Activated CD4-positive, alpha-beta T cell treated with anti-CD3 and anti-CD28 coated beads, Interleukin-2, amount 10 ng/mL, durations not matched to agents 24 days and 14 days (primary cell): ENCODE measurements at places on chromosomes 4 and X. TPM values are rescaled to one million over a fixed set of nuclear protein-coding genes. Genes with fewer than 3 reads are reported as not detected.
A peak's percentile ranks its signal among the peaks of the same experiment; 100 is the strongest.

- H3K27ac ChIP-seq: no peak overlapping the region
- H3K36me3 ChIP-seq: no peaks in the 10 kb centered on the region
- no peak overlapping the region for H3K4me3 ChIP-seq
- DNase-seq: no peak
Observed at GRCh38 chrX:45198301-45198700, 2.4 kb downstream of the DIPK2B start.

DNA sequence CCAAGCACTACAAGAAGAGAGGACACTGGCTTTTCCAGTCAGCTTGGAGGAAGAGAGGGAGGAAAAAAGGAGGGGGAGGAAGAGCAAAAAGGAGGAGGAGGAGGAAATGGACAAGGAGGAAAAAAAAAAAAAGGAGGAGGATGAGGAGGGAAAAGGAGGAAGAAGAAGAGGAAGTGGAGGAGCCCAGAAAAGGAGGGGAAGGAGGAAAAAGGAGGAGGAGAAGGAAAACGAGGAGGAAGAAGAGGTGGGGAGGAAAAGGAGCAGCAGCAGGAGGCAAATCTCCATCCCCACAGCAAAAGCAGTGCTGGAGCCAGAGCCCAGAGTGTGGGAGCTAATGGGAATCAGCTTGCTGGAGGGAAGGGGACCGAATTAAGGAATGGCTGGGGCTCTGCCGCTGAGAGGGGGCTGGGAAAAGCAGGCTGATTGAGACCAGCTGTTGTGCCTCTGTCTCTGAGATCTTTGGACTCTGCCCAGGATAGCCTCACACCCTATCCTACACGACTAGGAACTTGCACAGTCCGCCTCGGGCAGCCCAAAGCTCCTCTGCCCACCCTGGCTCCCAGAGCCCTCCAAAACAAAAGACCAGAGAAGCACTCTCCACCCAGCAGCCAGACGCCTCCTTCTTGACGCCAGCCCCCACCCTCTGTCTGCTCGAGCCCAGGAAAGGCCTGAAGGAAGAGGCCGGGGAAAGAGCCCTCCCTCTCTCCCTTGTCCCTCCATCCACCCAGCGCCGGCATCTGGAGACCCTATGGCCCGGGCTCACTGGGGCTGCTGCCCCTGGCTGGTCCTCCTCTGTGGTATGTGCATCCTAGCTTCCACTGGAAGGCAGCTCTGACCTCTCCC lies at the start of gene XPNPEP2:
Gene XPNPEP2 (plus strand): TSS at position 514 of the 843 bp plus-strand sequence. CDS start 235 bp downstream, at position 749.
- no peaks in the 10 kb centered on the region for H3K27me3 ChIP-seq
- peak within 1 kb of the TSS; percentile 23 for H3K4me3 ChIP-seq
- no peaks in the 10 kb centered on the region for H3K36me3 ChIP-seq
- H3K27ac ChIP-seq: peak within 1 kb of the TSS; percentile 45

- peaks cover 17% of the 10 kb centered on the region for H3K36me3 ChIP-seq
- DNase-seq: no peak
- peak overlapping the region; percentile 94 for H3K4me3 ChIP-seq
Observed at GRCh38 chr4:122733787-122734120, 1.2 kb downstream of the BBS12 start.

GRCh38 chrX:153060095-153060445 lies 3.8 kb downstream of the PNMA3 start:
- no peaks in the 10 kb centered on the region for H3K36me3 ChIP-seq
- DNase-seq: no peak
- H3K4me3 ChIP-seq: no peak overlapping the region

- DNase-seq: no peak
- no peak overlapping the region for H3K4me3 ChIP-seq
- H3K27me3 ChIP-seq: peaks cover 2% of the 10 kb centered on the region
- no peaks in the 10 kb centered on the region for H3K4me1 ChIP-seq
Observed at GRCh38 chrX:140713174-140713539, 3.6 kb downstream of the LINC00632 start.

DNA sequence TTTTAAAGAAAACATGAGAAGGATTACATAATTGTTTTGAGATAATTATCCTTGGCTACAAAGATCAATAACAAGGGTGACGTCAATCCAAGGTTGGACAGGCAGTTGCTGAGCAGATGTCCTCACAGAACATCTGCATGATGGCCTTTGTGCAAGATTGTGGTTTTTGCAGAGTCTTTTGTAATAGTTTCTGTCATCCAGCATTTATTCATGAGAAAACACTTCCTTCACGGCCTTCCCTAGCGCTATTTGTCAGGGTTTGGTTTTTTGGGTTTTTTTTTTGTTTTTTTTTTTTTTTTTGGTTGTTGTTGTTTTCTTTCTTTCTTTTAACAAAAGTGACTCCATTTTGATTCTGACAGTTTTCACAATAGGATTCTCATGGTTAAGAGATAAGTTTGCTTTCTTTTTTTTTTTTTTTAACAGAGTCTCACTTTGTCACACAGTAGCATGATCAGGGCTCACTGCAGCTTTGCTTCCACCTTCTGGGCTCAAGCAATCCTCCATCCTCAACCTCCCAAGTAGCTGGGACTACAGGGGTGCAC lies 31.5 kb upstream of the ELF2 start:
- H3K27ac ChIP-seq: no peak overlapping the region
- peaks cover 7% of the 10 kb centered on the region for H3K4me1 ChIP-seq
- H3K27me3 ChIP-seq: peaks cover 7% of the 10 kb centered on the region
- H3K36me3 ChIP-seq: no peaks in the 10 kb centered on the region
- no peak for DNase-seq

DNA sequence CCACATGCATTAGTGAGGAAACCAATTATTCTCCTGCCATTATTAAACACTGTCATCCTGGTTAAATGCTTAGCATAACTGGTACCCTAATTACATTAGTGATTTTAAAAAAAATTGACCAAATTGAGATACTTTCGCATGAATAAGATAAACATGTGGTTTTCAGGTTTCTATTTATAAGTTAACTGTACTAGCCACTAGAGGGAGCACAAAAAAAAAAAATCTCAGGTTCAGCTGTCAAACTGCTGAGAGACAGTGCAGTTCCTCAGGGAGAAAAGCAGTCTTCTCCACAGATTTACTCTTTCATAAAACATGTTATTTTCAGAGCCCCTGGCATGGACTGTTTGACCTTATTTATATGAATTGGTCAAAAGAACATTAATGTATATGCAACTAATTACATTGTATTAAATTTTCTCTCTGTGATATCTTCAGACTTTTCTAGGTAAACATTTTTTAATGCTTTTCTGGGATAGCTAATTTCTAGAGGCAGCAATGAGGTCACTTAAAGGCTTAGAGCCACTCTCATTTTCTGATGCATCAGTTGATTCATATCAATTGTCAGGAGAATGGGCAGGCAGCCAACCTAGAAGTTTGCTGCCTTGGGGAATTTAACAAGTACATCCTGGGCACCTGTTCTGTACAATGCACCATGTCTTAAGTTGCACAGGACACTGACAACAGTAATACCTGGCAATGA lies 167.5 kb downstream of the CDS1 start:
- no peak for DNase-seq
- no peaks in the 10 kb centered on the region for H3K36me3 ChIP-seq
- no peak overlapping the region for H3K4me3 ChIP-seq
- no peak overlapping the region for H3K27ac ChIP-seq

DNA sequence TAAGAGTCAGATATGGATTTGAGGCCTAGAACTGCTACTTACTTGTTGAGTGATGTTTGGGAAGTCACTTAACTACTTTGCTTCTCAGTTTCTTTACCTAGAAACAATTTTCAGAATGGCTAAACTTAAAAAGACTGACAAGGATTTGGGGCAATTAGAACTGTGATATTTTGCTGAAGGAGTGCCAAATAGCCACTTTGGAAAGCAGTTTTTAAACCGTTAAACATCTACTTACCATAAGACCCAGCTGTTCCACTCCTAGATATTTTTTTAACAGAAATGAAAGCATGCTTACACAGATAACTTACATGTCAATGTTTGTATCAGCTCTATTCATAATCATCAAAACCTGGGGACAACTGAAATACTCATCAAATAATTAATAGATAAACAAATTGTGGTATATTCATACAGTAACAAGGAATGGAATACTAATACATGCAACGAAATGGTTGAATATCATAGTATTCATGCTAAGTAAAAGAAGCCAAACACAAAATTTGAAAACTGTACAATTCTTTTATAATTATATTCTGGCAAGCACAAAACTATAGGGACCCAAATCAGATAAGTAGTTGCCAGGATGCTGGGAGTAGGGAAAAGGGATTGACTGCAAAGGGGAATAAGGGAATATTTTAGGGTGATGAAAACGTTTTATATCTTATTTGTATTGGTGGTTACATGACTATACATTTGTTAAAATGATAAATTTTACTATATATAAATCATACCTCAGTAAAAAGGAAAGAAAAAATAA lies 24.0 kb downstream of the RPA4 start:
- H3K4me3 ChIP-seq: no peak overlapping the region
- H3K4me1 ChIP-seq: no peaks in the 10 kb centered on the region
- DNase-seq: no peak
- H3K27me3 ChIP-seq: no peaks in the 10 kb centered on the region
- H3K27ac ChIP-seq: no peak overlapping the region

DNA sequence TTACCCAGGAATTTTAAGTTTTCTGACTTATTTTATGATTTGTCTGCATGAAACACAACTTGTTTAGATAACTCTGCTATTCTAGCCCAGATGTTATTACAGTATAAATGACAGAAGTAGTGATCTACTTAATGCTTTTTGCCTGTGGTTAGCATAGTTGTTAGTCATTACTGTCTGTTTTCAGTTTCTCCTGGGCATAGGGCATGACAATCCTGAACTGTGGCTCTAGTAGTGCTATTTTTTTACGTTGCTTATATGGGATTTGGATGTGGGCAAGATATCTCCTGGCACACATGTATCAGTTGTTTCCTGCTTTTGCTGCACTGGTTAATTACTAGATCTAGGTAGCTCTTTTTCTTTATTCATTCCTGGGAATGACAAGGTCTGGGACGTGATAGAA lies 1005.8 kb downstream of the PCDH18 start:
- H3K36me3 ChIP-seq: no peaks in the 10 kb centered on the region
- no peaks in the 10 kb centered on the region for H3K27me3 ChIP-seq
- no peak overlapping the region for H3K27ac ChIP-seq
- H3K4me1 ChIP-seq: no peaks in the 10 kb centered on the region
- no peak overlapping the region for H3K4me3 ChIP-seq

- DNase-seq: no peak
- no peak overlapping the region for H3K27ac ChIP-seq
- H3K4me3 ChIP-seq: no peak overlapping the region
Observed at GRCh38 chr4:111466811-111467604, 678.2 kb upstream of the FAM241A start.

DNA sequence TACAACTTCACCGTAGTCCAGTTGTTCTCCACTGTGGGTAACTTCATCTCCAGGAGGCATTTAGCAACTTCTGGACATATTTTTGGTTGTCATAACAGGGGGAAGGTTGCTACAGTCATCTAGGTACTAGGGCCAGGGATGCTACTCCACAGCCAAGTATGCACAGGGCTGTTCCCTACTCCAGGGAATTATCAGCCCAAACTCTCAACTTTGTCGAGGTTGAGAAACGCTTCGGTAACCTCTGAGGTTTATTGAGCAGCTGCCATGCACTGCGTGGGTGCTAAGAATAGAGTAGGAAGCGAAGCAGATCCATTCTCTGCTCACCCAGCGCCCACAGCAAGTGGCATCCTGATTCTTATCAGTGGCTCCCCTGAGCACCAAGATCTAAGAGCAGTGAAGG lies 8.2 kb downstream of the FGFBP1 start:
- no peak overlapping the region for H3K4me3 ChIP-seq
- no peaks in the 10 kb centered on the region for H3K36me3 ChIP-seq
- H3K4me1 ChIP-seq: peaks cover 7% of the 10 kb centered on the region
- H3K27ac ChIP-seq: no peak overlapping the region

- H3K27me3 ChIP-seq: peaks cover 37% of the 10 kb centered on the region
- no peak for DNase-seq
- peaks cover 1% of the 10 kb centered on the region for H3K36me3 ChIP-seq
- H3K4me3 ChIP-seq: no peak overlapping the region
Observed at GRCh38 chrX:129938081-129938480, 32.1 kb downstream of the UTP14A start.

DNA sequence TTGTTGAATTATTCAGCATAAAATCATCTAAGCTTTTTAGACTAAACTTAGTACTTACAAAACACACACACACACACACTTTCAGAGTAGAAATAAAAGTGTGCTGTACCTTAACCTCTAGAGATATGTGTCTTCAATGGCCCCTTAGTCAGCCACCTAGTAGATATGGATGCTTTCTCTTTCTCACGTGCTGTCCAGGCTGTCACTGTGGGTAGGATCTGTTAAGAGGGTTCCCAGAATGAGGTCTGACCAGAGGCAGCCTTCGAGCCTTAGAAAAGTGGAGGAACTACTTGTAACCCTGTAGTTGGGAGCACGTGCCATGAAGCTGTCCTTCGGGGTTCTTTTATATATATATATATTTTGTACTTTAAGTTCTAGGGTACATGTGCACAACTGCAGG lies 117.9 kb downstream of the COL4A5 start:
- H3K36me3 ChIP-seq: no peaks in the 10 kb centered on the region
- no peak overlapping the region for H3K27ac ChIP-seq
- no peaks in the 10 kb centered on the region for H3K4me1 ChIP-seq

- no peak for DNase-seq
- H3K4me3 ChIP-seq: no peak overlapping the region
- H3K27ac ChIP-seq: no peak overlapping the region
- peaks cover 2% of the 10 kb centered on the region for H3K4me1 ChIP-seq
- no peaks in the 10 kb centered on the region for H3K27me3 ChIP-seq
- no peaks in the 10 kb centered on the region for H3K36me3 ChIP-seq
Observed at GRCh38 chrX:41002026-41002425, 83.2 kb upstream of the USP9X start.

Gene C4orf36
- not detected in 2 replicates for total RNA-seq

Gene IL2RG
- total RNA-seq: 337 and 348 TPM in 2 replicates

Gene CTAG1B
- total RNA-seq: not detected in 2 replicates

Gene PTPN13
- total RNA-seq: 0.12 and 0.26 TPM in 2 replicates

Gene BBS12
- 3.8 and 4.7 TPM in 2 replicates for total RNA-seq

Gene SMR3B
- total RNA-seq: not detected in 2 replicates

Gene CDX4
- not detected in 2 replicates for total RNA-seq

Gene DKK2
- not detected in 2 replicates for total RNA-seq

Gene NAA11
- not detected in 2 replicates for total RNA-seq
